ENCODE measurements at places on chromosomes 12 and 14.

- no peak for DNase-seq
Measured at GRCh38 chr14:105469456-105470349, 4.9 kb upstream of the CRIP2 start.

- no peak for DNase-seq
Measured at GRCh38 chr12:14191612-14192011, 173.9 kb upstream of the ATF7IP start.

GRCh38 chr12:122501489-122501989 lies 807 bp upstream of the ZCCHC8 start:
- DNase-seq, result peak; percentile 43

DNA sequence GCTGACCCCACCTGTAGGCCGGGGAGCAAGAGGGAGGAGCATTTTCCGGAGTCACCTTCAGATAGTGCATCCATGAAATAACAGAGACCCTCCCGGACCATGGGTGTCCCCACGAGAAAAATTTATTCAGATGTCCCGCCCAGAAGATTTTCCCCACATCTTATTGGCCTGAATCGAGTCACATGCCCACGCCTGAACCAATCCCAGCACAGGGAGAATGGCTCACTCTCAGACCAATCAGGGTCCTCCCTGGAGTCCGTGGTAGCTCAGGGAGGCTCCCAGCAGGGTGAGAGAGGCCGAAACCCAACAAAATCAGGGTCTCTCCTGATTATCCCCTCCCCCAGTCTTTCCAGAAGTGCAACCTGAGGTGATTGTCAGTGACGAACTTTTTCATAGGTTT lies 16.4 kb upstream of the NCOR2 start:
- no peak for DNase-seq

- peak; percentile 68 for DNase-seq
Measured at GRCh38 chr14:32073537-32074189, 3.4 kb upstream of the ARHGAP5 start.

GRCh38 chr12:57744194-57744776 lies 554 bp upstream of the TSPAN31 start:
- peak; percentile 16 for DNase-seq

DNA sequence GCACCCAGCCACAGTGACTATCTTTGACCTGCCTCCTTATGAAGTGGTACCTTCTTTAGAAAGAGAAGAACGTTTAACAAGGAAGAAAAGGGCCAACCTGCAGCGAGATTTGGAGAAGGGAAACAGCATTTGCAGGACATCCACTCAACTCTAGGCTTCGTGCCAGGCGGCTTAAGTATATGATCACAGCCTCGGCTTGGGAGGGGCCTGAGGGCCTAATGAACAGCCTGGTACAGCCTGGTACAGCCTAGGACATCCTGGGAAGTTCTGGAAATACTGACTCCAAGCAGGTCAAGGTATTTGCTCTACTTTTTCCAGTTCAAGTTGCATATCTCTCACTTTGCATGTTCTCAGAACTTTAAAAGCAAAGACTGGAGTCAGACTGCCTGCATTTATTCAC lies 16.1 kb downstream of the HCAR2 start:
- DNase-seq, result no peak

GRCh38 chr12:108519558-108519957 lies 4.5 kb downstream of the FICD start:
- DNase-seq, result no peak

GRCh38 chr14:105952222-105952621 lies 425.8 kb downstream of the TMEM121 start:
- DNase-seq, result no peak
